WTC11 (cell line): ENCODE measurements at places on chromosomes 3 and 15.

DNA sequence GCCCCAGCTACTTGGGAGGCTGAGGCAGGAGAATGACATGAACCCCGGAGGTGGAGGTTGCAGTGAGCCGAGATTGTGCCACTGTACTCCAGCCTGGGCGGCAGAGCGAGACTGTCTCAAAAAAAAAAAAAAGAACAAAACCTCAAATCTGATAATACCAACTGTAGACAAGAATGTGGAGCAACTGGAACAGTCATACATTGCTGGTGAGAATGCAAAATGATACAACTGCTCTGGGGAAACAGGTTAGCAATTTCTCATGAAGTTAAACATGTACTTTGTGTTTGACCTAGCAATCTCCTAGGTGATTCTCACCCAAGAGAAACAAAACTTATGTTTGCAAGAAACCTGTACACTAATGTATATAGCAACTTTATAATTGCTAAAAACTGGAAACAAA lies 4.4 kb upstream of the VHL start:
- H3K27ac ChIP-seq: no peak overlapping the region
- no peaks in the 10 kb centered on the region; the same call in 1 of the 2 replicates for H3K27me3 ChIP-seq
- no peak overlapping the region for H3K4me3 ChIP-seq
- H3K36me3 ChIP-seq: no peaks in the 10 kb centered on the region

DNA sequence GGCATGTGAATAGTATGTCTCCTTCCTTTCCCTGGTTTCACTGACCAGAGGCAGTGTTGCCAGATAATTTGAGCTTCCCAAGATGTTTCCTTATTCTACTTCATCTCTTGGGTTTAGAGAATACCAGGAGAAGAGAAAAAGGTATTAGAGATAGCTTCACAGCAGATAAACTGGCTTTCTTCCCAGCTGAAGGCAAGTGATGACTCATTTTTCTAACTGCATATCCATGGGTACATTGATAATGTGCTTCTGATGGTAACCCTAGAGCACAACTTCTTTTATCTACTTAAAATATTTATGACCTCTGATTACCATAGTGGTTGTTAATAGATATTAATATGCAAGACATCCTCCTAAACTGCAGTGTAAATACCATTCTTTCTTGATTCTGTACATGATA lies 34.6 kb upstream of the CMTM8 start:
- no peaks in the 10 kb centered on the region for H3K4me1 ChIP-seq
- no peaks in the 10 kb centered on the region for H3K36me3 ChIP-seq
- H3K27me3 ChIP-seq: no peaks in the 10 kb centered on the region
- H3K27ac ChIP-seq: no peak overlapping the region

GRCh38 chr3:51710631-51711351 lies 3.9 kb downstream of the GRM2 start:
- H3K36me3 ChIP-seq: no peaks in the 10 kb centered on the region
- DNase-seq: peak; percentile 59
- no peak overlapping the region for H3K27ac ChIP-seq
- peaks cover 30% of the 10 kb centered on the region for H3K27me3 ChIP-seq
- peaks cover 10% of the 10 kb centered on the region for H3K4me1 ChIP-seq
- no peak overlapping the region for H3K4me3 ChIP-seq

- no peak overlapping the region for H3K4me3 ChIP-seq
- H3K27ac ChIP-seq: no peak overlapping the region
- DNase-seq: no peak
- H3K36me3 ChIP-seq: no peaks in the 10 kb centered on the region
Observed at GRCh38 chr3:27789420-27789819, 67.3 kb upstream of the EOMES start.

DNA sequence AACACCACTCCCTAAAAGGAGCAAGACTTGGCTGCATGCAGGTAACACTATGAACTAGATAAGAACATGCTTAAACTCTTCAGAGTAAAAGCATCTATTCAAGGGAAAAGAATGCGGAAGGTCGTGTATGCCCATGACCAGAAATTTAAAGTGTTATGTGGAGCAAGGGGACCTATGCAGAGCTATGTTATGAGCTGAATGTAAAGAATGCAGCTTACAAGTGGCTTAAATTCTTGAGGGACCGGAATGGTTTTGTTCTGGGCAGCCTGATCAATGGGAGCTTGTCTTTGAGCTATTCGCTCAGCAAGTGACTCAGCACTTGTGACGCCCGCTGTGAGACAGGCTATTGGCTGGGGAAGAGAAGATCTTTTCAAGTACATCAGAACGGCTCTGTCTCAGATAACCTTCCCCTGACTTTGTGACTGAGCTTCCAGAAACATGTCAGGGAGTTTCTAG lies 367.5 kb upstream of the THBS1 start:
- peaks cover 4% of the 10 kb centered on the region for H3K36me3 ChIP-seq
- peak overlapping the region; percentile 100 for H3K27ac ChIP-seq
- H3K4me1 ChIP-seq: peaks cover 29% of the 10 kb centered on the region
- peak; percentile 89 for DNase-seq
- peak overlapping the region; percentile 31; the same call in 1 of the 2 replicates for H3K4me3 ChIP-seq
- no peaks in the 10 kb centered on the region for H3K27me3 ChIP-seq

GRCh38 chr3:127639173-127640041 lies 10.4 kb downstream of the PODXL2 start:
- peaks cover 8% of the 10 kb centered on the region for H3K36me3 ChIP-seq
- H3K27me3 ChIP-seq: no peaks in the 10 kb centered on the region
- peaks cover 11% of the 10 kb centered on the region for H3K4me1 ChIP-seq
- no peak for DNase-seq

GRCh38 chr15:92909136-92909781 lies 9.1 kb downstream of the CHD2 start:
- H3K27ac ChIP-seq: 0 out of 2 replicates have a peak overlapping the region, but pooled peaks have one; percentile 3
- H3K36me3 ChIP-seq: peaks cover 15% of the 10 kb centered on the region
- no peak overlapping the region for H3K4me3 ChIP-seq
- peaks cover 26% of the 10 kb centered on the region for H3K27me3 ChIP-seq
- H3K4me1 ChIP-seq: peaks cover 88% of the 10 kb centered on the region

DNA sequence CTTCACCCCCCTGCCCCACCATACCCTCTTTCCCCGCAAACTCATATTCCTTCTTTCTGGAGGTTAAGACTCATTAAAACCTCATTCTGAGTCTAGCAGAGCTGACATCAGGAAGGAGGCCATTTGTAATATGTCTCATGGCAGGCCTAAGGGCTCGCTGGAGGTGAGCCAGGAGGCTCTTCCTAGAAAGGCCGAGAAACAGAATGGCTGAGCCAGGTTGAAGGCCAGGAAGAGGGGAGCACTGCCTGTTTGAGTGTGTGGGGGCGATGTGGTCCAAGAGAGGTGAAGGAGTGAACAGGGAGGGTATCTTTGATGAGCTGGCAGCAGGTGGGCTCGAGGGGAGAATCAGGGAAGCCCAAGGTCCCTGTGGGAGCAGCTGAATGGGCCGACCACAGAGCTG lies 317.3 kb downstream of the TLE3 start:
- DNase-seq: no peak
- H3K27me3 ChIP-seq: no peaks in the 10 kb centered on the region
- no peaks in the 10 kb centered on the region for H3K36me3 ChIP-seq

GRCh38 chr3:13022348-13023234 lies 50.6 kb downstream of the IQSEC1 start:
- no peaks in the 10 kb centered on the region for H3K27me3 ChIP-seq
- no peak overlapping the region for H3K27ac ChIP-seq
- peak; percentile 56 for DNase-seq
- H3K36me3 ChIP-seq: no peaks in the 10 kb centered on the region
- H3K4me3 ChIP-seq: no peak overlapping the region

DNA sequence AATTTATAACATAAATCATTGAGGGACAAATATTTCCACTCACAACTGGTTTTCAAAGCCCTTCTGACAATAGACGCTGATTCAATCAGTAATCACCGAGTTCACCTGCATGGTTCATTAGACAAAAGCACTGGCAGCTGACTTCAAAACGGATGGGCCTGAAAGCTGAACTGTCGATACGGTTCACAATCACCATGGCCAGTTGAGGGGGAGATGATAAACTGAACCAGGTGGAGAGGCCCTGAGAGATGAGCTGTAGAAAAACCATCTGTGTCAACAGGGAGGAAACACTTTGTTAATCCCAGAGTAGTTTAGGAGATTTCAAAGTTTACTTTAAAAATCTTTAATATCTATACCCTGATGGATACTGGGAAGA lies 75.0 kb downstream of the PEX5L start:
- no peaks in the 10 kb centered on the region for H3K27me3 ChIP-seq
- no peak for DNase-seq
- no peaks in the 10 kb centered on the region for H3K36me3 ChIP-seq
- H3K4me1 ChIP-seq: peaks cover under 1% of the 10 kb centered on the region; the same call in 1 of the 2 replicates

GRCh38 chr3:30156586-30157498 lies 449.6 kb upstream of the TGFBR2 start:
- no peaks in the 10 kb centered on the region for H3K4me1 ChIP-seq
- no peak for DNase-seq
- no peaks in the 10 kb centered on the region for H3K27me3 ChIP-seq
- H3K27ac ChIP-seq: no peak overlapping the region
- no peak overlapping the region for H3K4me3 ChIP-seq
- H3K36me3 ChIP-seq: no peaks in the 10 kb centered on the region

DNA sequence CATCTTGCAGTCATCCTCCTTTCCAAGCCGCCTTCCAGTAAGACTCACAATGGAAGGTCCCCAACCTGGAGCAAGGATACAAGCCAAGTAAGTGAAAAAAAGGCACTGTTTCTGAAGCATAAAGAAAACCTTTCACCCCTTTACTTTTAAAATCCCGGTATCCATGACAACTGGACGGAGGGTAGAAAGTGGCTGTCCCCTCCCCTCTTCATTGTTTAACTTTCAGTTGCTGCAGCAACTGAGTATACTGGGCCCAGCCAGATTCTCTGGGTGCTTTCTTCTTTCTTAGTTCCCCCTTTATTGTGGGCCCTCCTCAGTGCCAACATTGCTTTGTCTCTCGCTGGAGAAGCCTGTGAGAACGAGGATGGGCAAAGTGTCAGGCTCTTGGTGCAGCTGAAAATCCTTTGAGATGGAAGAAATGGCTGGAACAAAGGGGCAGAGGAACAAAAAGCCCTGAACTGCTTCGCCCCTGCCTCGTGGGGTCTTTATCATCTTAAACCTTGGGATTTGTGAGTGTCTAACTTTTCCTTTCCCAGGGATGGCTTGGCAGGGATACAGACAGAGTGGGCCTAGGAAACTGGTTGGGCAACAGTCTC lies 224.0 kb upstream of the RGMA start:
- H3K27ac ChIP-seq: no peak overlapping the region
- H3K27me3 ChIP-seq: peaks cover 16% of the 10 kb centered on the region
- no peak overlapping the region for H3K4me3 ChIP-seq
- no peak for DNase-seq
- no peaks in the 10 kb centered on the region for H3K36me3 ChIP-seq
